ENCODE measurements at places on chromosomes 5 and 9.
A peak's percentile ranks its signal among the peaks of the same experiment; 100 is the strongest.

DNA sequence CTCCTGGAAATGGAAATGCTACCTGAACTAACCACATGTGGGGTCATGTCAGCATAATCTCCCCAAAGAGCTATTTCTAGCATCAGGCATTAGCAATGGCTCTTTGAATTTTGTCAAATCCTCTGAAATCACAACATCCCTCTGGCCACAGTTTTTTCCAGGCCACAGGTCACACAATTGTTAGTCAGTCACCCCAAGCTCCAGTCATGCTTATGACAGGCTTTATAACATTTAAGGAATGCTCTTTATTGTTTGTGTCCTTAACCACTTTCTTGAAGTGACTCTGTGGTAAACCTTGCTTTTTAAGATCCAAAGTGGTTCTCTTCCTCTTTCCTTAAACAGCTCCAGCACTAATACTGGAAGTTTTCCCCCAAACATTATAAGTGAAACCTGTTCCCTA is 169.2 kb upstream of the HMHB1 start:
- no peak for DNase-seq

DNA sequence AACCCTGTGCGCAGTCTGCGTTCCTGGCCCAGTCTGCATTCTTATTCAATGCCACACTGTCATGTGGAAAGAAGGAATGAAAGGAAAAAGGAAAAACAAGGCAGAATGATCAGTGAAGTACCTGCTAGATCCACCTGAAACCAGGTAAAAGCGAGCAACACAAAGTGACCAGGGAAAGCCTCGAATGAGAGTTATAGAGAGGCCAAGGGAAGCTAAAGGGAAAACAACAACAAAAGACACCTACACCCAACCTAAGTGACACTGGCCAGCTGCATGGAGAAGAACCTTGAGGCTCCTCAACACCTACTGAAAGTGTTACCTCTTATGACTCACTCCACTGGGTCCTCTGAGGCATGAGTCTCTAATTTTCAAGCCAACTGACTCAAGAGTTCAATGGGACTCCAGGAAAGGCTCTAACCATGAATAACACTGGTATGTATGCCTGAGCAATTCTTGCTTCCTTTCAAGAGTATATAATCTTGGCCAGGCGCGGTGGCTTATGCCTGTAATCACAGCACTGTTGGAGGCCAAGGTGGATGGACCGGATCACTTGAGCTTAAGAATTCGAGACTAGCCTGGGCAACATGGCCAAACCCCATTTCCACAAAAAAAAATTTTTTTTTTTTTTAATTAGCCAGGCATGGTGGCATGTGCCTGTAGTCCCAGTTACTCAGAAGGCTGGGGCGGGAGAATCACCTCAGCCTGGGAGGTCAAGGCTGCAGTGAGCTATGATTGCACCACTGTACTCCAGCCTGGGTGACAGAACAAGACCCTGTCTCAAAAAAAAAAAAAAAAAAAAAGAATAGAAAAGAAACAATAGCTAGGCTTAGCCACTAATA is 29.0 kb downstream of the MTMR12 start:
- DNase-seq, result no peak

- no peak for DNase-seq
These were observed 182.9 kb upstream of the TNC start for GRCh38 chr9:115300874-115301273.

DNA sequence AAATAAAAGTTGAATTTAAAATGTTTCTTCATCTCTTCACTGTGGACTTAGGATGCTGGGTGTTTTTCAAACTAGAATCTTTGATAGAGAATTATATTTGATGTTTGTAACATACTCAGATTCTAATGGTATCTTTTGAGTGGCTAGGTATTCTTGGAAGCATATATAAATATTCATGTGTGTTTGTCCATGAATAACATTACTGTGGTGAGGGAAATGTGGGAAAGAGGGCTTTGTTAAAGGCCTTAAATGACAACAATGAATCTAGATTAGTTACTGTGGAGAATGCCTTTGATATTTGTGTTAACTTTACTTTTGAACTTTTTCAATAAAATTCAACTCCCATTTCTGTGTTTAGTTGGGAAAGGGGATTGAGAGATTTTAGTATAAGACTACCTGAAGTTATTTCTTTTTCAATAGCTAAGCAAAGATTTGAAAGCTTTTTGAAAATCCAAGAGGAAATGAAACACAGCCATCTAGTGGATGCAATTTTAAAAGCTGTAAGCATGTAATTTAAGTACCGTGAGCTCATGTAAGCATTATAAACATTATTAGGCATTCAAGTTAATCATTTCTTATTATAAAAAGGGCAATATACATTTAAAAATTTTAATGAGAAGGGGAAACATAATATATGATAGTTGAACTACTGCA is 69.6 kb downstream of the CCDC171 start:
- DNase-seq, result no peak

DNA sequence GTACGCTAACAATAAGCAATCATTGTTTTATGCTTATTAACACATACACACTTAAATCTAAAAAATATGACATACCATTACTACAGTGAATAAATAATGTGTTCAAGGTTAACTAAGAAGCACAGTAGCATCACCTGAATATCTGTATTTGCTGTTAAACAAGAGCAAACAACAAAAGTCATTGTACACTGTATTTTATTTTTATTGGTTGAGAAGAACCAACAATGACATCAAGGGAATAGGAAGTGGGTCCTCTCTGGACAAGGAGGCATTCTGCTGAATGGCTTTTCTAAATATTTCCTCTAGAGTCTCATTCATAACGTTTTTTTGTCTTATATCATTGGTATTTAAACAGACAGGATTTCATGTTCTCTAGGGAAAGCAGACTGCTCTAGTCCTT is 460.4 kb downstream of the CDH9 start:
- DNase-seq, result no peak

DNA sequence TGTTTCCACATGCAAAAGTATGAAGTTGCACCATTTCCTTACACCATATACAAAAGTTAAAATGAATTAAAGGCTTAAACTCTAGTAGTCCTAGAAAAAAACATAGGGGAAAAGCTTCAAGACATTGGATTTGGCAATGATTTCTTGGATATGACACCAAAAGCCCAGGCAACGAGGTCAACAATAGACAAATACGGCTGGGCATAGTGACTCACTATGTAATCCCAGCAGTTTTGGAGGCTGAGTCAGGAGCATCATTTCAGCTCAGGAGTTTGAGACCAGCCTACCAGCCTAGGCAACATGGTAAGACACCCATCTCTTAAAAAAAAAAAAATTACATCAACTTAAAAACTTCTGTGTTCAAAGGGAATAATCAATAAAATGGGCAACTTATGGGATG is 30.9 kb upstream of the SREK1 start:
- DNase-seq, result no peak

GRCh38 chr5:54160329-54160728 is 150.0 kb downstream of the ARL15 start:
- DNase-seq, result no peak

DNA sequence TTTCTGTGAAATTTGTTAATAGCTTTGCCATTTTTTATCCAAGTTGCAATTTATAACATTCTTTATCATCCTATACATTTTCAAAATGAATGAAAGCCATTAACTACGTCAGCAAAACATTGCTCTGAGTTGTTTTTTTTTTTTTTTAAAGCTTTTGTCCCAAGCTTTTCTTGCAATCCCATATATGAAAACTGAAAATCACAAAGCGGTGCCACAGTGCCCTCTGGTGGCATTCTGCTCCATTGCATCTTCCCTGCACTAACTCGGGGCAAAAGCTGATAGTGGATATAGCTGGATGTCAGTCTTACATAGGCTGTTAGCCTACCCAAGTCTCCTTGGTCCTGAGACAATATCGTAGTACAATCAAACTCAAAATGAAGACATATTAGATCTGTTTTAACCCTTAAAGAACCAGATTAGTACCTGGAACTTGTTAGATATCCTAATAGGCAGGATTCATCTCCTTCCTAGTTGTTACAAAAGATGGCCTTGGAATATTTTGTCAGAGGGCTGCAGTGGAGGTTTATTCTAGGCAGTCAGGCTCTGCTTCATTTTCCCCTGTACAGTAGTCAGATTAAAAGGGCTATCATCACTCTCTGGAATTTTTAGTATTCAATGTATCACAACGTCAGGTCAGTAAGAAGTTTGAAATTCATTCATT is 669.9 kb downstream of the PTPRD start:
- peak; percentile 38 for DNase-seq

DNA sequence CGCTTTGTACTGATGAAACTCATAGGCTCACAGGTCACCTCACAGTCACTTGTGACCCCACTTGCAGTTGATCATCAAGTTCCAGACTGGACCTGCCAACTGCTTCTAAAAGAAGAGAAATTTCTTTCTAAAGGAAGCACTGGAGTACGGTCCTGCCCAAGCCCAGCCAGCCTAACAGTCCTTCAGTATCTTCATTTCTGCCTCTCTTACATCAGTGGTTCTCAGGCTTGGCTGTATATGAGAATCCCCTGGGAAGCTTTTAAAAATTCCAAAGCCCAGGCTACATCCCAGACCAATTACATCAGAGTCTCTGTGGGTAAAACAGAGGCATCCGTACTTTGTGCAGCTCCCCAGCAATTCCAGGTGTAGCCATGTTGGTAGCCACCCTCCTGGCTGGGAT is 282.1 kb downstream of the NFIB start:
- no peak for DNase-seq

DNA sequence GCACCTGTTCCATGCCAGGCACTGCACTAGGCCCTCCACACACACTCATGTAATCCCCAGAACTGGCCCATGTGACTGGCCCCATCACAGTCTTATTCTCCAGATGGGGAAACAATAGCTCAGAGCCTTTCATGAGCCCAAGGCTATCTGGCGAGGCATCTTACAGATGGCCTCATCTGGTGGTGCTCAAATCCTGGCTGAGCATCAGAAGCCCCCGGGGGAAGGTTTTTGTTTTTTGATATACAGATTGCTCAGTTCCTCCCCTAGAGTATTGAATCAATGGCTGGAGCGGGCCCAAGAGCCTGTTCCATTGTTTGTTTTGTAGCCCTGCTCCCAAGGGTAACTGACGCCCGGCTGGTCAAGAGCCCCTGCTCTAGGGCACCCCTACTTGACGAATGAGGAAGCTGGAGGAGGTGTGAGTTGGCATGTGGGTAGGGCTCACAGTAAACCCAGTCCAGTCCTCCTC is 145.3 kb upstream of the RAPGEF1 start:
- DNase-seq, result no peak

- no peak for DNase-seq
These were observed 184.0 kb downstream of the TTLL11 start for GRCh38 chr9:121909111-121909510.

- DNase-seq, result no peak
These were observed 29.0 kb upstream of the ENTREP1 start for GRCh38 chr9:69295872-69296552.

DNA sequence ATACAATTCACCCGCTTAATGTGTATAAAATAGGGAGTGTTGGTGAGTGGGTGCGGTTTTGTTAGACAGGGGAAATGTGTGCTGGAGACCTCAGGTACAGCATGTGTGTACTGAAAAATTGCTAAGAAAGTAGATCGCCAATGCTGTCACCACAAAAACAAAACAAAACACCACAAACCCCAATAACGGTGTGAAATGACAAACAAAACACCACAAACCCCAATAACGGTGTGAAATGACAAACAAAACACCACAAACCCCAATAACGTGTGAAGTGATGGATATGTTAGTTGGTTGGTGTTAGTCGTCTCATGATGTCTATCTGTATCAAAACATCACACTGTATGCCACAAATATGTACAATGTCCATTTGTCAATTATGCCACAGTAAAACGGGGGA is 14.2 kb upstream of the GFPT2 start:
- DNase-seq, result no peak

DNA sequence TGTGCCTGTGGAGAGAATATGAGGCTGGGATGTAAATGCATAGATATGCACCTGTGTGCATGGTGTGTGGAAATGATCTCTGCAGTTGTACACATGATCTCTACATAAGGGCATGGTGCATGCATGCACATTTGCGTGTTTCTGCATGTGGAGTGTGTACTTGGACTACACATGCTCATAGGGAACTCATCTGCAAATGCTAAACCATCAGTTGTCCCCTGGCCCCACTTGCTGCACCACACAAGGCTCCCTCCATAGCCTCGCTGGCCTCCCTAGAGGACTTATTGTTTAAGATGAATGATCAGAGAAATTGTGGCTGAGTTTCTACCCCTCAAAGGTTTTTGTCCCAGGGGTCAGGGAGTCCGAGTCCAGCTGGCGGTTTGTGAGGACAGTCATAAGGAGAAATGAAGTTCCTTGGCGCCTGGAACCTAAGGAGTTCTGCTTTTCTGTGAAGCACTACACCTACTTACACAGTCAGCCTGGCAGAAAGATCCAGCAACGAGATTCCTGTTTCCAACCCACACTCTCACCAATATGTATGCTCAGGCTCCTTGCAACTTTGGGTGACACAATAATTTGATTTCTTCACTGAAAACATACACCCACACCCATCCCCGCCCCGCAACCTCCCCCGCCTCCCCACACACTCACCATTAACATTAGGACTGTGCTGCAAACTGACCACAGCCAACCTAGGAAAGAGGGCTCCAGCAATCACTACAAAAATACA is 79.9 kb upstream of the CPEB4 start:
- no peak for DNase-seq

- DNase-seq, result no peak
These were observed 4.3 kb upstream of the DHFR start for GRCh38 chr5:80659106-80659505.

DNA sequence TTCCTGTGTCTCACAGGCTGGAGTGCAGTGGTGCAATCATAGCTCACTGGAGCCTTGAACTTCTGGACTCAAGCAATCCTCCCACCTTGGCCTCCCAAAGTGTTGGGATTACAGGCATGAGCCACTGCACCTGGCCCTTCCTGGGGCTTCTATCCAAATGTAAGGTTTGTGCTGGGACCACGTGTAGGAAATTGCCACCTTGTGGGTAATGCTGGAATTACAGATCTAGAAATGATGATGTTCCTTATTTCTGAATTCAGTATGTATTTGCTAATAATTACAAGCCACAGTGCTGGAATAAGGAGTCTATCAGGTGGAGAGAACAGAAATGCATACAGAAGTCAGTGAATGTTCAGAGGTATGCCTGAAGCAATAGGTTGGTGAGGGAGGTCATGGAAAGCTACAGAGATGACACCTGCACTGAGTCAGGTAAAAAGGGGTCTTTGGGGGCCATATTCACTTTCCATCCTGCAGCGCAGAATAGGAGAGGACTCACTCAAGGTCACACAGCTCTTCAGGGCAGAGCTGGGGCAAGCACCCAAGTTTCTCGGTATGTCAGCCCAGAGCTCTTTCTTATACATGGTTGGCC is 8.8 kb upstream of the IGFBPL1 start:
- DNase-seq, result no peak

DNA sequence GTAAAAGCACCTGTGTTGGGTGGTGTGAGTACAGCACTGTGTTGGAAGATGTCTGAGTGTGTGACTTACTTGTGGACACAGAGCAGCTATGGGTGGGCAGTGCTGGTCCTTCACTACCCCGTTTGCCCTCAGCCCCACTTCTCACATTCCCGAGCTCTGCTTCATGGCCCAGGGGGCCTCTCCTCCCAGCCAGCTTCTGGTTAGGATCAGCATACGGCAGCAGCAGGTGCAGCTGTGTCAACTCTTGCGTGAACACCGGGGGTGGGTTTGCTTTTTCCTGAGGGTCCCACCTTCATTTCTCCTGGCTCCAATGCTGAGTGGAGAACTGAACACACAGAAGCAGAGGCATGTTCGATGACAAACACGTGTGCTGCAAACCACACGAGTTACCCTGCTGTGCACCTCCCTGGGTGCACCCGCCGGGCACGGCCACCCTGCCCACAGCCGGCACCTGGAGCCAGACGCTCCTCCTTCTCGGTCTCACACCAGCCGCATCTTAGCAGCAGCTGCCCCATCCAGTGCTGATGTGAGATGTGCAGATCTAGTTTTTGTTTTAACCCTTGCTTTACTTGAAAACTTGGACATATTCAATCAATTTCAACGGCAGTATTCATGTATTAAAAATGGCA is 14.9 kb upstream of the SLC6A3 start:
- no peak for DNase-seq

Measured in omental fat pad (tissue), 4 donors.